Stimulated activated CD4-positive, alpha-beta T cell treated with anti-CD3 and anti-CD28 coated beads, Interleukin-2, amount 100 ng/mL, for 24 hours (primary cell): ENCODE measurements at places on chromosomes 5 and 9.
A peak's percentile ranks its signal among the peaks of the same experiment; 100 is the strongest.

DNA sequence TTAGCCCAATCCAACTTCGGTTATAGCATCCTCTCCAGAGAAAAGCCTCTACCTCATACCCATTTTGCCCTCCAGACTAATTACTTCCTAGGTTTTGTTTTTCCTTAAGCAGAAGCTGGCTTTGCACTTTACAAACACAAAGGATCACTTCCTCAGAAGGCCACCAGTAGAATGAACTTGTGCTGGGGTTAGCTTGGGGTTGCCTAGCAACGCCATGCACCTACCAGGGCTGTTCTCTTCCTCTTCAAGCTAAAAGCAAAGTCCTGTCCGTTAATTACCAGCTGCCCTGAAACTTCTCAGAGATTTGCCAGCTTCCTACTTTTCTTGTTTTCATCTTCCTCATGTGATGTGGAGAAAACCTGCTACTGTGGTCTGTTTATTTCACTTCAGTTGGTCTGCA, 132.0 kb upstream of the WWC1 start:
- DNase-seq, result no peak

GRCh38 chr5:123813937-123814624, 302.1 kb downstream of the CSNK1G3 start:
- DNase-seq, result no peak

- DNase-seq, result no peak
Measured at GRCh38 chr5:169732841-169733240, 95.8 kb downstream of the DOCK2 start.

- DNase-seq, result no peak
Measured at GRCh38 chr9:117028103-117028858, 341.2 kb downstream of the TRIM32 start.

DNA sequence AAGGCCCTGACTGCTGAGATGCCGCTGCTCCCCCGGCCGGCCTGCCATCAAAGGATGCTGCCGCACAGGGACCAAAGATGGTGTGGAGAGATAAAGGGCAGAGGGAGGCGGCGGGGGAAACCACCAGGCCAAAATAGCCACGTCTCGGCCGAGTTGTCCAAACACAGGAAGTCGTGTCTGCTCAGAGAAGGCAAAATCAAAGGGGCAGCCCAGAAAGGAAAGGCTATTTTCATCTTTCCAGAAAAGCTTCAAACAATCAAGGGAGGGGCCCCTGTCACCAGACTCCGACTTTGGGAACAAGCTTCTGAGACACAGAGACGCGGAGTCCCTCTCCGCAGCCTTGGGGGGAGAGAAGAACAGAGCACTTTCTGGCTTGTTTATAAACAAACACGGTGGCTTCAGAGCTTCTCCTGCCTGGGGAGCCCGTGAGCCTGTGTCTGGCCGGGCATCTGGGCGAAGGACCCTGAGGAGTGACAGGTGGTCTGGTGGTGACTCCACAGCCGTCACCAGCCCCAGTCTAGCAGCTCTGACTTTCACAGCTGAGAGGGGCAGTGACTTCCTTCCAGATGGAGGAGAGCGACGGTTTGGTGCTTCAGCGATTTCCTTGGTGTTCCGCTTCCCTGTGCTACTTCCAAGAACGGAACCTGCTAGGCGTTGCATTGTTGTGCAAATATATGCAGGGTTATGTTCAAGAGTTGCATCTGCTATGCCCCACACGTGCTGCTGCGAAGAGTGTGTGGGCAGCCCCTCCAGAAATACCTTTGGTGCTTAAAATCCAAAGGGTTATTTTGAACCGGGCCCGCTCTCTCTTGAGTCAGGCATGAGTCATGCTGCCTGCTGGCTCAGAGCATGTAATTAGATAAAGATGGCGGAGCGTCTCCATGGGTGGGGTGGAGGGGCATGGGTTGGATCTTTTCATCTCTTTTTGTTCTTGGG, 24.0 kb downstream of the ADAMTSL2 start:
- DNase-seq, result peak; percentile 35

GRCh38 chr5:87347272-87347671, 65.5 kb downstream of the CCNH start:
- no peak for DNase-seq

DNA sequence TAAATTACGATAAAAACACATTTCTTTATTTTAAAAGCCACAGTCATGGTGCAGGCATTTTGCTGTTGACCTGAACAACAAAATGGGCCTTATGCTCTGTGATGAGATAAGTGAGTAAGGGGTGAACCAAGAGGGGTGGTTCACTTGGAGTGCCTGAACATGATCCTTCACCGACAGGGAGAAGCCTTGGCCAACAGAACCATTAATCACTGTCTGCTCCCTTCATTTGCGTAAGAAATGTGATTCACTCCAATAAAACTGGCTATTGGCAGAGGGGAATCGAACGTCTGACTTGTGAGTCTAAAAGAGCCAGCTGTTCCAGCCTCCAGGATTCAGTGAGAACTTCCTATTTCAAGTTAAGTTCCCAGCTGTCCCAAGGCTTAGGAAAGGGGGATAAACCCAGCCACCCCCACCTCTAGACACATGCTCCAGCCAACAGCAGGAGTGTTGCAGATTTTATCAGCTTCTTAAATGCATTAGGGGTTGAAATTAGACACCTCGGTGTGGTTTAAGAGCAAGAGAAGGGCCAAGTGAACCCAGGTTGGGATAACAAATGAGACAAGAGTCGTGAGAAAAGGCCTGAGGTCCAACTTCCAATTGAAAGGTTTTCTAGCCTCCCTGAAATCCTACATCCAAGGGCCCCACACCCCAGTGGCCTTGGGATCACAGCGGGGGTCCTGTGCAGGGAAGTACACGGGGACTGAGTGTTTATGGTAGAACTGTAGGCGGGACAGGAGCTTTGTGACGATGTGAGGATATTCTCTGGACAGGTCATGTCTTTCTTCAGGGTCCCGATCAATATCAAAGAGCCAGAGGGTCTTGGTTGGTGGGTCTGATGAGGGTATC, 131.4 kb upstream of the LHFPL2 start:
- DNase-seq, result no peak

DNA sequence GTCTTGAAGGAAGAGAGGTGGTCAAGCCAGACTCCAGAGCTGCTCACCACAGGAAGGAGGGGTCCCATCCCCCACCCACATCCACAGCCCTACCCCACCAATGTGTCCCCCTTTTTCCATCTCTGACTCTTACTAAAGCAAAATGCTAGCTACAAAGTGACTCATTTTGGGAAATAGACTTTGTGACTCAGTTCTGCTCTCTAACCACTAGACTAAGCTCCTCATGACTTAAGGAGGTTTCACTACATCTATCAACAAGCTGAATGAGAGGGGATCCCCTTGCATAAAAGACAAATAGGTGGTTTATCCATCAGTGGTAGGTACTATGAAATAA, 35.1 kb upstream of the ADRB2 start:
- peak; percentile 50 for DNase-seq

DNA sequence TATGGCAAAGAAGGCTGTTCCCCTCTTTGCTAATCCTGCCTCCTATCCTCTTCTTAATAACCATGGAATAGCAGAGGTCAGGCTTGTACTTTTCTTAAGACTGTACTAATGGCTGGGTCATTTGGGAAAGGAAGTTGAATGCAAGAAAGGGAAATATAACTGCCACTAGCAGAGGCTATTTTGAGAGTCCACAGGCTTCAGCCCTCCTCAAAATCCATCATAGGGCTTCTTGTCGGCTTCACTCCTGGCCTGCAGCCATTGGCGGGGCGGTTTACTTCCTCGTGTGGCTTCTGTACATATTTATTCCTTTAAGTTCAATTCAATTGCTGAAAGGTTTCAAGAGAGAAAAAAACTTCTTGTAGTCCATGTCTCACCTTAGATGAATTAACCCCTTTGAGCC, 2.8 kb upstream of the PARP8 start:
- DNase-seq, result no peak

DNA sequence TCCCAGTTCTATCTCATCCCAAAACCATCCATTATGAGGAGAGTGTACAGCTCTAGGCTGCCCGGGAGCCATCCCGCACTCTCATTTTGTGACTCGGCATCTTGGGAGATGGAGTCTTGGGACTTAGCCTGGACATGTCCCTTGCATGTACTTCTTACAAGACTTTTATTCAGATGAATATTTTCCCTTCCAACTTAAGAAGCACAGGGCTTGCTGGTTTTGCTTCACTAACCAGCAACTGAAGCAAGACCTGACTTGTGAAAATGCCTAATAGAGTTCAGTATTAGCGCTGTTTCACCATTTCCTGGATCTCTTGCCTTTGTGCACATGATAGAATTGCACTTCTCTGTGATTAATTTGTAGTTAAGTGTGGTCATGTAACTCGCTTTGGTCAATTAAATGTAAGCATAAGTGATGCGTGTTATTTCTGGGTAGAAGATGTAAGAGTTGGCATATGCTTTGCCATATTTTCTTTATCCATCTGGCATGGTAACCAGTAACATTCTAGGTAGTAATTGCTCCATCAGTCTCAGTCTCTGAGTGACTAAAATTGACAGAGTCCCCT, 55.8 kb downstream of the PDCD1LG2 start:
- no peak for DNase-seq

- DNase-seq, result no peak
Measured at GRCh38 chr5:169404223-169404622, 103.3 kb upstream of the SLIT3 start.

DNA sequence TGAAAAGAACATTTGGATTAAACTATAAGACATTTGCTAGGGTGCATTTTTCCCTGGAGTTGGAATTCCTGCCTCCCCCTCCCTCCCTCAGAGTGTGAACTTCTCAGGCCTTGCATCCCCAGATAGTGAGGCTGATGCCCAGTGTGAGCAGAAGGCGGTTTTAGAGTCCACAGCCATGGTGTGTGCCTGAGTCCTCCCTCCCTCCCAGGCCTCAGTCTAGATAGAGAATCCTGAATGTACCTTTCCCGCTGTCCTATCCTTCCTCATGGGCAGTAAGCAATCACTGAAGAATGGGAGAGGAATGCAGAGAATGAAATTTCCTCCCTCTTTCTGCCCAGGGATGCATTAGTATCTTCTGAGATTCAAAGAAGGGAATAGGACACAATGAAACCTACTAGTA, 108.5 kb downstream of the RASGRF2 start:
- no peak for DNase-seq

DNA sequence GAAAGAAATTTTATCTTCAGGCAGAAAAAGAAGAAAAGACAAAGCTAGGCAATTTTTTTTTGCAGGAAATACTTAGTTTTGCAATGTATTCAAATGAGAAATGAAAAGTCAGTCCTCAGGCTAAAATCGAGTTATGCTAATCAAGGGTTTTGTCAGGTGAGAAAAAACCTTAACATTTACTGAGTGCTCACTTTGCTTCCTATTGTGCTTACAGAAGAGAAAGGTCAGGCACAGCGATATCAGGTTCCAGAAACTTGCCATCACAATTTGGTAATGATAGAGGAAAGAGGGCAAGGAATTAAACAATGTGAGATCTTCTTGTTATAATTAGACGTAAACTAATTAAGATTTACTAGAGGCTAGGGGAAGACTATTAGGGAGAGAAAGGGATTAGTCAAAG, 431.7 kb upstream of the CTNND2 start:
- no peak for DNase-seq

- no peak for DNase-seq
Measured at GRCh38 chr5:127907907-127908306, 175.7 kb upstream of the SLC12A2 start.

- no peak for DNase-seq
Measured at GRCh38 chr9:113656771-113657670, 193.5 kb downstream of the RGS3 start.

DNA sequence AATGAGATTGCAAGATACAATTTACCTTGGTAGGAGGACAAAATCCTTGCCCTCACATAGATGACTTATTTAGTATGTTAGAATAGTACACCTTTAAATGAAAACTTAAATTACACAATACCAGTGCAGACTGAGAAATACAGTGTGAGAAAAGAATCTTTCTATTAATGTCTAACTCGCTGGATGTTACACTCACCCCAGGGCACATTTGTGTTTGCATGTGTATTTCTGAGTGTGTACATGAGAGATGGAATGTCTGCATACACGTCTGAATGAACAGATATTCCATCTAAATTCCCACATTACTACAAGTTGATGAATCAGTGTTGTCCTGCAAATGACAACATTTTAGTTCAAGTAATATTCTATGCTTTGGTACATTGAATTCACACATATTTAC, 99.8 kb downstream of the KLHL3 start:
- no peak for DNase-seq

- DNase-seq, result no peak
Measured at GRCh38 chr9:108074900-108075299, 585.3 kb upstream of the KLF4 start.

GRCh38 chr9:132176338-132176737, 14.5 kb downstream of the NTNG2 start:
- no peak for DNase-seq

- DNase-seq, result no peak
Measured at GRCh38 chr9:37029304-37029775, 4.7 kb downstream of the PAX5 start.

- DNase-seq, result no peak
Measured at GRCh38 chr5:117945258-117945657, 1043.1 kb downstream of the DTWD2 start.

DNA sequence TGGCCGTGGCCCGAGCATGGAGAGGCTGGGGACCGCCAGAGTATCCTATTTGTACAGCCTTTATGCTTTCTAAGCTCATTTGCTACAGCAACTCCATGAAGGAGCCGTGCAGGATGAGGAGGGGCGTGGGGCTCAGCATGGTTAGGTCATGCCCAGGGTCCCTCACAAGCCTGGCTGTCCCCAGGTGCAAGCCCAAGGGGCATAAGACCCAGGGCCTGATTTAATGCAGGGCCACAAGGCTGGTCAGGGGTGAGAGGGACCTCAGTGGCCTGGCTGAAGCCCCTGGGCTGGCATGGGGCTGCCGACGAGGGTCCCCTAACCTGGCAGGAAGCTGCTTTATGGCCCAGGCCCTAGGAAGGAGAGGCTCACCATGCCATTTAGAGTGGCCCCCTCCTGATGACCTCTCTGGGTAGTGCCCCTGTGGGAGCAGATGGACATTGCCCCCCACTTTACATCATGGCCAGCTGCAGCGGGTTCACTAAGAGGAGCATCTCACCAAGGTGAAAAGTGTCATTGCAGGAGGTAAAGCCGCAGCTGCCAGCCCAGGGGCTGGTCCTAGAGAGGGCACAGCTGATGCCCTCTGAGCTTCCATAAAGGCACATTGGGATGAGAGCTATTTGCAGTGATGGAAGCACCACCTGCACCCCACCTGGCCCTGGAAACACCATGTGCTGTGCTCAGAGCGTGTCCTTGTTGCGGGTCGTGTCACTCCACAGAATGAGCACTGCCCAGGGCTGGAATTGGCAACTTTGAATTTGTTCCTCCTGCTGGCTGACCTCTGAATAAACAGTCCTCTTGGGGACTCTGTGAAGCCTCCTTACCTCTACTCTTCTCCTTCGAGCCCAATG, 58.9 kb downstream of the ZNF618 start:
- no peak for DNase-seq
